ENCODE measurements at places on chromosomes 7 and 10.
A peak's percentile ranks its signal among the peaks of the same experiment; 100 is the strongest.

GRCh38 chr10:97203220-97203619, 17.5 kb upstream of the SLIT1 start:
- DNase-seq, result no peak

GRCh38 chr10:35639021-35639727, 2.9 kb downstream of the FZD8 start:
- peak; percentile 93 for DNase-seq

DNA sequence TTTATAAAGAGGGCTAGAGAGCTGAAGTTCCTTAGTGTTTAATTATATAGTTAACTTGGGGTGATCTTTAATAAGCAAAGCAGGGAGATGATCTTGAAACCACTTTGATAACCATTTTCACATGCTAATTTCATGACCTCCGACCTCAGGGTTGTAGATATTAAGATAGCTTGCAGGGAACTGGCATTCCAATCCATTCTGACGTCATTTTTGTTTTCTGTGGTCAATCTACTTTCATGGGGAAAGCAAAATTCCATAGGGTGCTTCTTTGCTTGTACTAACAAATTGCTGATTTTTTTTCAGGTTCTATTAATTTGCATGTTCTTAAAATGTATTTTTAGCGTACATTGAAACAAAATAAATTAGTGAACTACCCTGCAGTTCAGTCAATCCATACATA, 139.3 kb downstream of the CDCA7L start:
- DNase-seq, result no peak

GRCh38 chr7:139095194-139095659, 14.3 kb downstream of the ZC3HAV1 start:
- no peak for DNase-seq

DNA sequence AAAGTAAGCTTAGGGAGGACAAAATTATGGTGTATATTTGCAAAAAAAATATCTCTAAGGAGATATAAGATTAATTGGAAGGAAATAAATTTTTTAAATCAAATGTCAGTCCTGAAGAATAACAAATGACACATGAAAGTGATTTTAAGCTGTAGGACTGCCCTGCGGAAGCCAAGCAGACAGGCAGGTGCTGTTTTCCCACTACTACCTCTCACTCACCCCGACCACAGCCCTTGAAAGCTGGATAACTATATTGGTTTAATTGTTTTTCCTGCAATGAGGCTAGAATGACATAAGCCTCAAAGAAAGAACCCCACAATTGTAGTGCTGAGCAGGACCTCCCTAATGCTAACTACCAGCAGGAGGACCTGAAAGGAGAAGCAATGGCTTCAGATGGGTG, 68.6 kb upstream of the VIPR2 start:
- DNase-seq, result no peak

GRCh38 chr10:86085686-86086085, 280.9 kb downstream of the GRID1 start:
- DNase-seq, result peak; percentile 44

DNA sequence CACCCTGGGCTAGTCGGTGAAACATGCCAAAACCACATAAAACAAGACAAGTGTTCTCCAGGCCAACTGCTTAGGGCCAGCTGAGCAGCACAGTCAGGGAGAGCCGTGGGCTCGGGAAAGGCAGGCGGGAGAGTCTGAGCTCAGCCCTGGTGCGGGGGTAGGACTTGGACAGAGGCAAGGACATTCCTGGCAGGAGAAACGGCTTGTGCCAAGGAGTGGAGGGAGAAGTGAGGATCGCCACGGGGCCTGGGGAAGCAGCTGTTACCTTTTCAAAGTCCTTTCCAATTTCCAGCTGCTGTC, 4.2 kb downstream of the ELN start:
- no peak for DNase-seq

Data from chondrocyte (in vitro differentiated cells).